ENCODE measurements at places on chromosomes 2 and 18.

DNA sequence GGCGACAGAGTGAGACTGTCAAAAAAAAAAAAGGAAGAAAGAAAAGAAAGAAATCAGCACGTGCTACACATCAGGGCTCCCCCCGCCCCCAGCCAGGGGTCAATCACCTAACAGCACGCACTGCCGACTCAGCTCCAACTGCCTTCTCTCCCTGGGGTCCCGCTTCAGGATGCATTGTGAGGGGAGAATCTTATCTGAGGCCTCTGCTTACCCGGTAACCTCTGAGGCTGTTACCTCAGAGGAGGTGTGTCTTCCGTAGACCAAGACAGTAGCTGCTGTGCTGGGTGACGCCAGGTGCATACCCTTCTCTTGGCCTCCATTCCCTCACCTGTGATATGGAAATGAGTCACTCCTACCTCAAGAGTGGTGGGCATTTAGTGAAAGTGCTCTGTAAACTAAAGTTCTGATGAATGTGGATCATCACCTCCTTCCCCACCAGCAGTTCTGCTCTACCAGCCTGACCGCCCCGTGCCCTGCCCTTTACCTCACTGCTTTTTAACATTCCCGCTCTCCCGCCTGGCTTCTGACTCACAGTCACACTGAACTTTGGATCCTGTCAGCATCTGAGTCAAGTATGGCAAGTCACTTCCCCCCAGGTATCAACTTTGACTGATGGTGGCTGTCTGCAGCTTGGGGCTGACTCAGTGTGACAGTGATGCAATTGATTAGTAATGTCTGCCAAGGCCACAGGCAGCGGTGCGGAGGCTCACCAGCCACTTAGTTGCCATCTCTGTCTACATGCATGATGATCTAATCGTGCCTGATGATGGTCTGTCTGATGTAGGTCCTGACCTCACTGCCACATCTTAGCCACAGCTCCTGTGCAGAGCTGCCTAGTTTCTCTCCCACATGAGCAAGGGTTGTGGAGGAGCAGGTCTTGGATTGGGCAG, 20.1 kb downstream of the ARID5A start:
- DNase-seq = no peak

GRCh38 chr2:65541773-65542172, 109.4 kb upstream of the SPRED2 start:
- DNase-seq = no peak

DNA sequence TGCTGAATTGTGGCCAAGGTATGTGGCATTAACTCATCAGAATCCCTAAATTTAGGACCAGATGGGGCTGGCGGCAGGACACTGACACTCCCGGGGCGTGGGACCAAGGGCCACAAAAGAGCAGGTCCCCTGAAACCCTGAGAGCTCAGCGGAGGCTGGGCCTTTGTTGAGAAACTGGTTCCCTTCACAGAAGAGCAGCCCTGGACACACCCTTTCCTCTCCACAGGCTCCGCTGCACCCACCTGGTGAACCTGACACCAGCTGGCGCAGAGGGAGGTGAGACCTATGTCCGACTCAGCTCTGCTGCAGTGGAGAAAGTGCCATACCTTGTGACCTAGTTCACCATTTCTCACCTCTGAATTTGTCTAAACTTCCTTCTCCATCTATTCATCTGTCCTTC, 119.5 kb downstream of the RTP5 start:
- DNase-seq = no peak

DNA sequence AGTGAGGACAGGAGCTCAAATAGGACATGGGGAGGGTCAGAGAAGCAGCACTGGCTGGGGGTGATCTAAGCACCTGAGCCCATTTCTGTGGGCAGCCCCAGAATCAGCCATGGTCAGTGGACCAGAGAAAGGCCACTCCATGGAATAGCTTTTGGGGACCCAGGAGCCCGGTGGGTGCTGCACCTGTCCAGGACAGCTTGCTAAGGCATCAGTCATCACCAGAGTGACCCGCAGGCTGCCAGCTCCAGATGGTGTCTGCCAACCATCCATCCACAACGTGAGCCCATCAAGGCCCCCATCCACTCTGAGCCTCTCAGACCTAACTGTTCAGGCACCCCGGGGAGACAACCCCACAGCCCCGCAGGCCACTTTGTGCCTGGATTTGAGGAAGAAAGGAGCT, 23.6 kb upstream of the COL6A3 start:
- DNase-seq = no peak

Data from nucleus accumbens (tissue), 56 donors.